Stimulated activated CD4-positive, alpha-beta T cell treated with anti-CD3 and anti-CD28 coated beads, Interleukin-2, amount 100 ng/mL, for 48 hours (primary cell): ENCODE measurements at places on chromosomes 2 and 18.

- DNase-seq = no peak
Observed at GRCh38 chr2:10202131-10202665, 79.7 kb downstream of the RRM2 start.

DNA sequence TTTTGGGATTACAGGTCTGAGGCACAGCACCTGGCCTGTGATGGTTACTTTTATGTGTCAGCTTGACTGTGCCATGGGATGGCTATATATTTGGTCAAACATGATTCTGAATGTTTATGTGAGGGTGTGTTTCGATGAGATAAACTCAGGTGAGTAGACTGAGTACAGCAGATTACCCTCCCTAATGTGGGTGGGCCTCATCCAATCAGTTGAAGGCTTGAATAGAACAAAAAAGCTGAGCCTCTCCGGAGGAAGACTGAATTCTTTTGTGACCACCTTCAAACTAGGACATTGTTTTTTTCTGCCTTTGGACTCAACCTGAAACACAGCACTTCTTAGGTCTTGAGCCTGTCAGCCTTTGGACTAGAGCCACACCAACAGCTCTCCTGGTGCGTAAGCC lies 49.4 kb upstream of the FIGN start:
- no peak for DNase-seq

GRCh38 chr2:69601179-69601612 lies 42.3 kb downstream of the AAK1 start:
- no peak for DNase-seq

GRCh38 chr18:1075322-1075721 lies 170.7 kb downstream of the ADCYAP1 start:
- DNase-seq = no peak

- no peak for DNase-seq
Observed at GRCh38 chr2:51368250-51368649, 336.3 kb upstream of the NRXN1 start.

DNA sequence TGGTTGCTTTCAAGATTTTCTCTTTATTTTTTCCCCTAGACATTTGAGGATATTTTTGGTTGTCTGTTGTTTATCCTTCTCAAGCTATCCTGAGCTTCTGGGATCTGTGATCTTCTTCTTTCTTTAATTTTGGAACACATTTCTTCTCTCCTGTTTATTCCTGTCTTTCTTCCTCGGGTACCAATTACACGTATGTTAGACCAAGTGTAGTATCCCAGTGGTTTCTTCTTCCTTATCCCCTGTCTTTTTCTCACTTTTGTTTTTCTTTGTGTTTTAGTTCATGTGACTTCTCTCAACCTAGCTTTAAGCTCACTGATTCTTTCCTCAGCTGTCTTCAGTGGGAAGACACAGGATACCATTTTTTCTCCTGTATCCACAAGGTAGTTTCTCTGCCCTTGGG lies 120.0 kb downstream of the GALR1 start:
- DNase-seq = no peak

- no peak for DNase-seq
Observed at GRCh38 chr18:63421514-63421913, 762 bp downstream of the VPS4B start.

DNA sequence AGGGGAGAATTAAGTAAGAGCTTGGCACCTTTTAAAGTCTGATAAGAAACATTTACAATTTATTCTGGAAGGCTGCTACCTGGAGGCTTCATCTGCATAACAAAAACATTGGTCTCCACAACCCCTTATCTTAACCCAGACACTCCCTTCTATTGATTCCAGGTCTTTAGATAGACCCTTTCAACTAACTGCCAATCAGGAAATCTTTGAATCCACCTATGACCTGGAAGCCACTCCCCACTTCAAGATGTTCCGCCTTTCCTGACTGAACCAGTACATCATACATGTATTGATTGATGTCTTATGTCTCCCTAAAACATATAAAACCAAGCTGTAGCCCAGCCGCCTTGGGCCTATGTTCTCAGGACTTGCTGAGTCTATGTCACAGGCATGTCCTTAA lies 289.4 kb downstream of the AGPS start:
- DNase-seq = no peak

DNA sequence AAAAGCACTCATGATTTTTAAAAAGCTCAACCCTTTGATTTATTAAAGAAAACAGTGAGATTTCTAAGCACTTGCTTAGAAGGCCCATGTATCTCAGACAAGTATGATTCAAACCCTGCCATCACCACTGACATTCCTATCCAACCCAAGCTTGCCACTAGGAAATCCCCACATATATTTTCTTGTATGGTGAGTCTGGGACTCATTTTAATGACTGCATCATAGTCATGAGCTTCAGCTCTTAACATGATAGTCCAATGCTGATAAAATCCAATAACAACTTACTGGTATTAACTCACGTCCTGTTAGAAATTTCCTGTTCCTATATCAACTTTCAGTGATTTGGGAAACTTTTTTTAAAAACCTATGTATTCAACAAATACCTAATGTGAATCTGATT lies 39.4 kb upstream of the NCKAP5 start:
- no peak for DNase-seq

DNA sequence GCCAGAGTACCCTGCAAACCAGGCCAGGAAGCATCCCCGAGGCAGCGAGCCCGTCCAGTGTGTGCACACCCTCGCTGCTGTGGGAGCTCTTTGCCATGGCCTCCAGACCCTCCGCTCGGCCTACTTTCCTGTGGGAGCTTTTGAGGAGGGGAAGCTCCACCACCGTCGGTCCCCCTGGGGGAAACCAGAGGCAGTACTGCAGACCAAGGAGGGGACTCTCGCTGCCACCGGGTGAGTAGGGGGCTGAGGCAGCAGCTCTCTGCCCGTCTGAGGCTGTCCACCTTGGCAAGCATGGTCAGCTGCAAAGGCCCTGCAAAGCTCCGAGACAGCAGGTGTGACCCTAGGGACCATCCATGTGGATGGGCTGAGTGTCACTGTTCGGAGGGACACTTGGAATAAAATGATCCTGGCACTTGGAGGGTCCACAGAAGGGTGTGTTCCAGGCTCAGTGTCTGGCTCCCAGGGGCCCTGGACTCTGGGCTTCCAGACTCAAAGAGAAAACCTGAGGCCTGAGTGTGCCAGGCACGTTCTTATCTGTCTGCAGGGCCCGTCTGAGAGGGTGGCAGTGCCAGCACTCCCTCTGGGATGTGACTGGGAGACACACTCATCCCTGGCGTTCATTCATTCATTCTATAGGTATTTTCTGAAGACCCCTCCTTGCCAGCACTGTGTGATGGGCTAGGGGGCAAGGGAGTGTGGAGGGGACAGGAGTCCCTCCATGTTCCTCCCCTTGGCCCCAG lies 282.8 kb upstream of the HS6ST1 start:
- no peak for DNase-seq

- no peak for DNase-seq
Observed at GRCh38 chr2:42939411-42940206, 147.2 kb upstream of the HAAO start.

DNA sequence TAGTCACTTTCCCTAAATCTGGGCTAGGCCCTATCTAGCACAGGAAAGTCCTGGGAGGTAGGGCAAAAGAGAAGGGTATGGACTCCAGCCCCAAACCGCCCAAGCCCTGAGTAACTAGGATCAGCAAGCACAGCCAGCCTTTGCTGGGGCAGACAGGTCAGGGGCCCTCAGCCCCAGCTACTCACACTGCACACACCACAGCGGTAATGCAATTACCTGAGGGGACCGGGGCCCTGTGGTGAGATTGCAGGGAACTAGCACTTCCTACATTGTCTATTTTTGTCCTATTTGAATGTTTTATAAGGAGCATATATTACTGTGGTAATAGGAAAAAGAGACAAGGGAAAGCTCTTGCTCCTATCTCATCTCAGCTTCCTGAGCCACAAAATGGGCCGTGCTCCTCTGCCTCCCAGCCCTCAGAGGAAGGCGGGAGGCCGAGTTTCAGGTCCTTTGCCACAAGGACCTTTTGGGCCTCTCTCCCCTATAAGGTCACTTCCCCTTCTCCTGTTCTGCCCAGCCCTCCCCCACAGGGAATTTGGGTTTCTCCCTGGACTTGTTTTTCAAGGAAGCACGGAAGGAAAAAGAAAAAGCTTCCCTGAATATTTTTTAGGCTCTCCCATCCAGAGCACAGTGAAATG lies 20.5 kb downstream of the RAB11FIP5 start:
- no peak for DNase-seq

- no peak for DNase-seq
Observed at GRCh38 chr2:204042401-204042800, 105.8 kb downstream of the ICOS start.

DNA sequence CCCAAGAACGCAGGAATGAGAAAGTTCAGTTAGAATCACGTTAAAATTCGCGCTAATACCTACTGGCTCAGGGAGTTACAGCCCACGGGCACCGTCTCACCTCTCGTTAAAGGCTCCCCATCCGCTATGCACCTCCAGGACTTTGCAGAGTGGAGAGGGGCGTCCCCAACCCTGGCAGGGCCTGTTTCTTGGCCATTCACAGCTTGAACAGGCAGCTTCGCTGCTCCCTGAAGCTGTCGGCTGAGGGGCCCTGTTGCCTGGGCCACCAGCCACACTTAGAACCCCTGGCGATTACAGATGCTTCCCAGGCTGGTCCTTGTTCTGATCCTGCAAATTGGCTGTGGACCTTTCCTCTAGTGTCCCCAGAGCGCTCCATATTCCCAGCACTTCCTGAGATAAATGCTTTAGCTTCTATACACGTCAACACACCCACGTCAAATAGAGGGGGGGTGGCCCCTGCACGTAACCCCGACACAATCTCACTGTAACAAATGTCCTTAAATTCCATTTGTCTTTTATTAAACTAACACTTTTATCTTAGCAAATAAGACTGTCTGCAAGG lies 16.8 kb upstream of the SNTG2 start:
- DNase-seq = no peak

GRCh38 chr2:30201990-30202389 lies 29.3 kb upstream of the LBH start:
- DNase-seq = no peak

- no peak for DNase-seq
Observed at GRCh38 chr2:182763311-182763912, 47.4 kb downstream of the DNAJC10 start.

- no peak for DNase-seq
Observed at GRCh38 chr2:45193581-45193980, 184.3 kb upstream of the SIX2 start.

GRCh38 chr2:86787736-86788135 lies 3.0 kb downstream of the CD8A start:
- no peak for DNase-seq

DNA sequence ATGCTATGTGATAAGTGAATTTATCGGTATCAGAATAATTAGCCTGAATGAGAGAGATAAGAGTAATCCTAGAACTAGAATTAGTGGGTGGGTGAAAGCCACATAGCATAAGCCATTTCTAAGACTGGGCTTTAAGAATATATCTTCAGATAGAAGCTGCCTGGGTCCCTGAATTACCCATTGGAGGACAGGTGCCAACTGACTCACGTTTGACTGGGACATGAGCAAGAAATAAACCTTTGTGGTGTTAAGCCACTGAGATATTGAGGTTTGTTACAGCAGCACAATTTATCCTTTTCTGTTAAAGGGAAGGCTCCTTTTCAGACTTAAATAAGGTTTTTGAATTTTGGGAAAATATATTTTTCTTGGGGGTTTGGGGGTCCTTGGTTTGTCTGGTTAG lies 95.9 kb downstream of the POLE4 start:
- DNase-seq = no peak

DNA sequence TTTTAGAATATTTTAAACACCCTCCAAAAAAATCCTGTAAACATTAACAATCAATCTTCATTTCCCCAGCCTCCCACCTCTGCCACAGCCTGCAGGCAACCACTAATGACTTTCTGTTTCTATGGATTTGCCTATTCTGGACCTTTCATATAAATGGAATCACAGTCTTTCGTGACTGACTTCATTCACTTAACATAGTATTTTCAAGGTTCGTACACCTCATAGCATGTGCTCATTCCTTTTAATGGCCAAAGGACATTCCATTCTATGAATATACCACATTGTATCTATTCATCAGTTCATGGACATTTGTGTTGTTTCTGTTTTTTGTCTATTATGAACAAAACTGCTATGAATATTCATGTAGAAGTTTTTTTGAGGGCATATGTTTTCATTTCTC lies 48.5 kb downstream of the NAT8 start:
- DNase-seq = no peak

DNA sequence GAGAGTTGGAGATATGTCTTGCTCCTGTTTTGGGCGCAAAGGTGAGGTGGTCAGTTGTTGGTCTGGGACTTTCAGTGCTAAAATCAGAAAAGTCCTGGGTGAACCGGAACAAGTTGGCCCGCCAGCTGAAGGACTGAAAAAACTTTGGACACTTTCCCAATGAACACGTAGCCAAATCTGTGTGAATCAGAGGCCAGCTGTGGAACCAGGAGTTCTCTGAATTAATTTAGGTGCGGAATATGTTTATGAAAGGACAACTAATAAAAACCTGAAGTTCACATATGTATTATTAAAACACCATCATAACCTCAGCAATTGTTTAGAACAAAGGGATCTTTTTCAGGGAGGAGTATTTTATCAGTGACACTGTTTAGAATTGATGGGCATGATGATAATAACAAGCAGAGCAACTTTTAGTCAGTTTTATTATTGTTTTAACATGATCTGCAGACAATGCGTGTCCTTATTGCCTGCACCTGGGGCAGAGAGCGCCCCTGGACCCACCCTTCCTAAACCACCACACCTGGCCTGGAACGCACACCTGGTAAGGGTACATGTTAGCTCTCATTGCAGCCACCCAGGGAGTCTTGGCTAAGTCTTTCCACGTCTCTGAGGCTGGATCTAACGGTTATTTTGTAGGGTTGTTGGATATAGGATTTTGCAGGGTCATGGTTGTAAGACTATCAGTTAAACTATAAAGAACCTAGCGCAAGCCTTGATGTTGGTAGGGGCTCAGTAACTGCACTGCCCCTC lies 9.9 kb upstream of the ODC1 start:
- DNase-seq = no peak

DNA sequence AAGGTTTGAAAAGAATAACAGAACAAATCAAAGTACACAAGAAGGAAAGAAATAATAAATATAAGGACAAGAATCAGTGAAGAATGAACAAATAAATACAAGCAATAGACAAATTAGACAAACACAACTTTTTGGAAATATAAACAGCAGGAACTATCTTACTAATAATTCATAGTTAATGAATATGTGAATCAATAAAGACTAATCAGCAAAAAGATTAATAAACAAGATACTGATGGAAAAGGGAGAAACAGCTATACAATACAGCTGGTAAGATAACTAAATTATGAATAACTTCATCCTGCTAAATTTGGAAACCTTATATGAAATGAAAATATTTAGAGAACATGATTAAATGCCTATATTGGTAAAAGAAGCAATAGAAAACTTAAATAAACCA lies 193.6 kb upstream of the SPRED2 start:
- DNase-seq = no peak

GRCh38 chr2:187985923-187986322 lies 305.8 kb upstream of the GULP1 start:
- DNase-seq = no peak

- DNase-seq = no peak
Observed at GRCh38 chr2:71826299-71826698, 321.4 kb downstream of the CYP26B1 start.

DNA sequence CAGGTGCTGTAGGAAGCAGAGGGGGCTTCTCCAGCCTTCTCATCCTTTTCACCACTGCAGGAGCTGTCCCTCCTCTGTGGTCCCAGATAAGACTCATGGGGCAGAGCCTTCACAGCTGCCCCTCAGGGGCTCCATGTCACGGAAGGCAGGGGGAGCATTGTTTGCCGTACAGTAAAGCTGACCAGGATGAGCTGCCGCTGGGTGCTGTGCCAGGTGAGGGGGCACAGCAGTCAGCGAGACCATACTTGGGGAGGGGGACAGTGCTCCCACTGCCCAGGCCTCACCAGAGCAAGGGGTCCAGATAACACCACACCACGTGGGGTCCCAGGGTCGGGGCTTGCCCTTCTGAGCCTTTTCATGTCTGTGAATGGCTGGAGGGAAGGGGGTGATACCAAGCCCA lies 46.3 kb downstream of the PLEKHB2 start:
- no peak for DNase-seq
